RPMI7951 (cell line): ENCODE measurements at places on chromosomes 4 and X.
A peak's percentile ranks its signal among the peaks of the same experiment; 100 is the strongest.

GRCh38 chrX:124433186-124433585 lies 86.8 kb downstream of the SH2D1A start:
- DNase-seq: no peak

DNA sequence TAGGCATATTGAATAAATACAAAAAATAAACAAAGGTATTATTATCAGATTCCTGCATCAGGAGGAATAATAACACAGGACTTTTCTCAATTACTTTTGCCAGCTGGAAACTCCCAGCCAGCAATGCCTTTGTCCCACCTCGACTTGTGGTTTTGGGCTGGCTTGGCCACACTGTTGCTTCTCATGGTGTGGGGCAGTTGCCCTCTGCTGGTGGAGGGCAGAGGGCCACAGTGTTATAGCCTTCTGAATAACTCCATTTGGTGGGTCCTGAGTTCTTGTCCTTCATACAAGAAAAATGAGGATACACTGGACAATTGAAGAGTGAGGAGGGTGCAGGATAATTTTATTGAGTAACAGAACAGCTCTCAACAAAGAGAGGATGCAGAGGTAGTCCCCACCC lies 1206.0 kb upstream of the ADGRL3 start:
- no peak for DNase-seq

GRCh38 chr4:180669680-180670079 lies 1573.5 kb upstream of the TENM3 start:
- DNase-seq: no peak

- DNase-seq: no peak
Measured at GRCh38 chrX:21734175-21734574, 23.7 kb downstream of the SMPX start.

- DNase-seq: no peak
Measured at GRCh38 chr4:28146191-28146590, 1285.5 kb downstream of the STIM2 start.

DNA sequence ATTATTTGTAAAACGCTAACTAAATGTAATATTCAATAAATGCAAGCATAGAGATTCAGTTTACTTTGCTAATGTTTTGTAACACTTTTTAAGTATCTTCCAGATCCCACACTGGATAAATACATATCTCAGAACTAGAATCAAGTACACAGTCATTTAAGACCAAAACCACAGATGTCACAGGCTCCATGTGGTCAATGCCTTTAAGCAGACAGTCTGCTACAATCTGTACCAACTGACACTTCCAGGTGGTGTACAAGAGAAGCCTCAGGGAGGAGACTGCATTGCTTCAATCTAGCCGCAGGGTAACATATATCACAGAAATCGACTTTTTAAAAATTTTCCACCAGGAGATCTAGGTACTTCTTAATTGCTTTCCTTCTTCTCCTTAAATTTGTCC lies 229.6 kb upstream of the DIAPH2 start:
- DNase-seq: no peak

GRCh38 chrX:103918571-103919269 lies 43.7 kb upstream of the TMSB15B start:
- DNase-seq: peak; percentile 61

DNA sequence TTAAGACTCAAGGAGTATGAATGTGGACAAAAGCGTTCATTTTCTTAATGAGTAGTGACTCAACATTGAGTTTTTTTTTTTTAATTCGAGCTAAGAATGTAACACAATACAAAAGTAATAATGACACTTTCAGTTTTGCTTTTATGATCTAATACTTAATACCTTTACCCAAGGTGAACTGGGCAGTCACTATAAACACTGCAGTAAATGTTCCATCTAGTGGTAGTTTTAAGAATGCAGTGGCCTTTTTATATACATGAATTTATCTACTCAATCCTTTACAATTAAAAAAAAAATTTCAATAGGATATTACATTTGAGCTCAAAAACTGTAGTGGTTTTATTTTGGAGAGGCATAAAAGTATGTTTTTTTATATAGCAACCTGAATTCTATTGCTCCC lies 33.9 kb downstream of the PDK3 start:
- DNase-seq: no peak

GRCh38 chr4:142809559-142809958 lies 36.5 kb downstream of the INPP4B start:
- no peak for DNase-seq

- DNase-seq: no peak
Measured at GRCh38 chrX:7149411-7149810, 1.5 kb upstream of the PUDP start.

DNA sequence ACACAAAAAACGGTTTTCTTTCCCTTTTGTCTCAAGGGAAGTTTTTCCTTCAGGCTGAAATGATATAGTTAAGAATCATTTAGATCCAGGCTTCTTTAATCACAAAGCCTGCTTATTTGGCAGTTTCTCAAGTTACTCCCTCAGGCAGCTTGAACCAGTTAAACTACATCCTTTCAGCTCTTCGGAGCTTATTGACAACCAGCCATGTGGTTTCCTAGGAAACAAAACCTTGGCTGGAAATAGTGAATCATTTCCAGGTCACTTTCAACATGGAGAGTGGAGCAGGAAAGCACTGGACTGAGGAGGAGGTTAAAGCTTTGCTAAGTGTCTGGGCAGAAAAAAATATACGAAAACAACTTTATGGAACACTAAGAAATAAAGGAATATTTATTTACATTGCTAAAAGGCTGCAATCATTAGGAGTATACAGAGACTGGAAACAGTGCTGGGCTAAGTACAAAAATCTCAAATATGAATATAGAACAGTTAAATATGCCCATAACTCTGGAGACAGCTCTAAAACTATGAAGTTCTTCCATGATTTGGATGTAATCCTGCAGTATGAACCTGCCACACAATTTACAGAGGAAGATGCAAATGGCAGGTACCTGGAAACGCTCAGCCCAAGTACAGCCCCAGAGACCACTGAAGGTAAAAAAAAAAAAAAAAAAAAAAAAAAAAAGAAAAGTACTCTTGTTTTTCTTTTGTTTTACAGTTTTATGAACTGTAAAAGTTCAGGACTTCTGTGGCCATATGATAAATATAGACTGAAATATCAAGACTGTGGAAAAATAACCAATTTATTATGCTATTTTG lies 23.2 kb upstream of the AASDH start:
- DNase-seq: peak; percentile 96

GRCh38 chr4:144411119-144411518 lies 234.8 kb upstream of the HHIP start:
- DNase-seq: no peak
